ENCODE measurements at places on chromosomes 5 and 9.

- no peak for DNase-seq
These were observed 21.0 kb downstream of the C5orf15 start for GRCh38 chr5:133947431-133947841.

GRCh38 chr5:149260761-149261160, 10.9 kb upstream of the AFAP1L1 start:
- DNase-seq, result no peak

- DNase-seq, result no peak
These were observed 889.1 kb downstream of the TAF11L14 start for GRCh38 chr5:18523380-18523779.

DNA sequence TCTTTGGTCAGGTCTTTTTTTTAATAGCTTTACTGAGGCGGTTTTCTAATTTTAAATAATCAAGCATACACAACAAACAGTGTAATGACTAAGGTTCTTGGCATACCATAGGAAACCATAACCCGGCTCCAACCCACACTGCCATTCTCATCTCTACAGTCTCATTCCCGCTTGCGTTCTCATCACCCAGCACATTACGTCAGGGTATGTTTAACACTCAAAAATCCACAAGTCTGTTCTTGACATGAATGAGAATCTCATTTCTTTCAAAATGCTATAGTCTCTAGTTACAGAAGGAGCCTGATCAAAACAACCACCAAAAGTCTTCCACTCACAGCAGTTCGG, 505 bp downstream of the C5orf34 start:
- DNase-seq, result peak; percentile 26

DNA sequence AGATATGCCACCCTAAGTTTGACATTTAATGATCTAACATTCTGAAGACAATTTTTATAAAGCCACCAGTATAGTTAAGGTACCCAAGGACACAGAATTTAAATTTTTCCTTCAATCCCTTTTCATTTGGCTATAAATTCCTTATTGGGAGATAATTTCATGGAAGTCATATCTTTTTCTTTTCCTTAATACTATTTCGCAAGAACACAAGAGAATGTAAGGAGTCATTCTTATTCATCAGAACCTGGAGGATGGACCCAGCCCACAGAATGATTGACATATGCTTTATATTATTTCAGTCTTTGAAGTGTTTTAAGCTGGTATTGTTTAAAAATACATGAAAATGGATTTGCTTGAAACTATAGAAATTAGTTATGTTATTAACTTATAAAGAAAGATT, 79.6 kb downstream of the DROSHA start:
- no peak for DNase-seq

DNA sequence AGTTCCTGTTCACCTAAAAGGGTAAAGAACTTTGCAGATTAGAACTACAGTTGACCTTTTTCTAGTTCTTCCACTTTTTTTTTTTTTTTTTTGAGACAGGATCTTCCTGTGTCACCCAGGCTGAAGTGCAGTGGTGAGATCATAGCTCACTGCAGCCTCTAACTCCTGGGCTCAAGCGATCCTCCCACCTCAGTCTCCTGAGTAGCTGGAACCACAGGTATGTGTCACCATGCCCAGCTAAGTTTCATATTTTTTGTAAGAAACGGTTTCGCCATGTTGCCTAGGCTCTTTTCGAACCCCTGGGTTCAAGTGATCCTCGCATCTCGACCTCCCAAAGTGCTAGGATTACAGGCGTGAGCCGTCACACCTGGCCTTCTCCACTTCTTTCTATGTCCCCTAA, 39.7 kb upstream of the TNFAIP8 start:
- DNase-seq, result no peak

DNA sequence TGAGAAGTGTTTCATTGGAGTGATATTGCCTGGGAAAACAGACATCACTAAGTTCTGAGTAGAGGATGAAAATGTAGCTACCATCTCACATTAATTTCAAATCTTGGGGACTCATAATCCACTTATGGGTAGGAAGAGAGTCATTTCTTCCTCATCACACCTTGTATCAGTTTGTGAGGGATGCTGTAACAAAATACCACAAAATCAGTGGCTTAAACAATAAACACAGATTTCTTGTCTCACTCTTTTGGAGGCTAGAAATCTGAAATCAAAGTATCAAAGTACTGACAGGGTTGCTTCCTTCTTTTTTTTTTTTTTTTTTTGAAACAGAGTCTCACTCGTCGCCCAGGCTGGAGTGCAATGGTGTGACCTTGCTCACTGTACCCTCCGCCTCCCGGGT, 3.4 kb downstream of the CARD6 start:
- no peak for DNase-seq

DNA sequence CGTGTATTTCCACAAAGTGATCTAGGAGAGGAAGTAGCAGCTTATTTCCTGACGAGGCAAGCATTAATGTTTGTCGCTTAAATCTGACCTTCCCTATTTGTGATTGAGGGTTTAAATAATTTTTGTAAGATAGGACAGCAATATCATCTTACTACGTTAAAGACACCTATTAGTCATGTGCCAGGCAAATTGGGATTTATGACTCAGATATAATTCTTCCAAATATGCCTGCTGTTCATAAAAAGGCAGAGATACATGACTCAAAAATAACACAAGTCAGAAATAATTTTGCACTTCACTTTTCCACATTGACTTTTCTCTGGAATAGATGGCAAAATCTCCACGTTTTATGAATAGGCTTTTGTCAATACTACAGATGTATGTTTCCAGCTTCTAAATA, 43.0 kb upstream of the CDH12 start:
- no peak for DNase-seq

- DNase-seq, result no peak
These were observed 4.5 kb downstream of the GRK6 start for GRCh38 chr5:177430972-177431316.

GRCh38 chr5:138489683-138490061, 24.4 kb downstream of the EGR1 start:
- no peak for DNase-seq

All from BJ (cell line).